ENCODE measurements at places on chromosomes 2 and 18.

- no peak for DNase-seq
Measured at GRCh38 chr18:25726298-25726697, 364.1 kb downstream of the SS18 start.

DNA sequence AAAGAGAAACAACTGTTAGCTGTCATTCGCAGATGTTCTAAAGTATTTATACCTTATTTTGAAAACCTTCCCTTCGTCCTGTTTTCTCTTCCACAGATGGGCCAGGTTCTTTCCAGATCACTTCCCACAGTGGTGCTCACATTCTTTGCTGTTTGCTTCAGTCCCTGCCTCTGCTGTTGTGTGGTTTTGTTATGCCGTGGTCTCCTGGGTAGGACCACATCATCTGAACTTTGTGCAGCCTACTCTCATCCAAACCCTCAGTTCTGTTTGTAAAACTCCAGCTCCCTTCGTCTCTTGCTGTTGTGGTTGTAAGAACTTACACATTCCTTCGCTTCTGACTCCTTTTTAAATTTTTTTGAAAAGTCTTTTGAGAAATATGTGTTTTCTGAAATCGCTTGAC is 38.1 kb downstream of the ZNF236 start:
- no peak for DNase-seq

- DNase-seq = no peak
Measured at GRCh38 chr2:64941801-64942200, 47.4 kb upstream of the SLC1A4 start.

DNA sequence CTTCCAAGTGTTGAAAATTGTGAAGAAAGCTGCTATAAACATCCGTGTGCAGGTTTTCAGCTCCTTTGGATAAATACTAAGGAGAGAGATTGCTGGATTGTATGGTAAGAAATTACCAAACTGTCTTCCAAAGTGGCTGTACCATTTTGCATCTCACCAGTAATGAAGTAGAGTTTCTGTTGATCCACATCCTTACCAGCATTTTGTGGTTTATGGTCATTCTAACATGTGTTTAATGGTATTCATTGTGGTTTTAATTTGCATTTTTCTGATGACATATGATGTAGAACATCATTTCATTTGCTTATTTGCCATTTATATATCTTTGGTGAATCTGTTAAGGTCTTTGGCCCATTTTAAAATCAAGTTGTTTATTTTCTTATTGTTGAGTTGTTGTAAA is 260.7 kb downstream of the SPAG16 start:
- DNase-seq = no peak

- DNase-seq = no peak
Measured at GRCh38 chr2:29583104-29583503, 338.3 kb downstream of the ALK start.

- DNase-seq = no peak
Measured at GRCh38 chr18:77177009-77177408, 44.4 kb upstream of the MBP start.

- no peak for DNase-seq
Measured at GRCh38 chr2:216520112-216520511, 21.5 kb downstream of the RPL37A start.

GRCh38 chr2:3777966-3778365 is 74.6 kb downstream of the DCDC2C start:
- no peak for DNase-seq

GRCh38 chr2:230144355-230144754 is 75.4 kb downstream of the SP110 start:
- no peak for DNase-seq

- no peak for DNase-seq
Measured at GRCh38 chr2:84373866-84374265, 85.2 kb downstream of the SUCLG1 start.

DNA sequence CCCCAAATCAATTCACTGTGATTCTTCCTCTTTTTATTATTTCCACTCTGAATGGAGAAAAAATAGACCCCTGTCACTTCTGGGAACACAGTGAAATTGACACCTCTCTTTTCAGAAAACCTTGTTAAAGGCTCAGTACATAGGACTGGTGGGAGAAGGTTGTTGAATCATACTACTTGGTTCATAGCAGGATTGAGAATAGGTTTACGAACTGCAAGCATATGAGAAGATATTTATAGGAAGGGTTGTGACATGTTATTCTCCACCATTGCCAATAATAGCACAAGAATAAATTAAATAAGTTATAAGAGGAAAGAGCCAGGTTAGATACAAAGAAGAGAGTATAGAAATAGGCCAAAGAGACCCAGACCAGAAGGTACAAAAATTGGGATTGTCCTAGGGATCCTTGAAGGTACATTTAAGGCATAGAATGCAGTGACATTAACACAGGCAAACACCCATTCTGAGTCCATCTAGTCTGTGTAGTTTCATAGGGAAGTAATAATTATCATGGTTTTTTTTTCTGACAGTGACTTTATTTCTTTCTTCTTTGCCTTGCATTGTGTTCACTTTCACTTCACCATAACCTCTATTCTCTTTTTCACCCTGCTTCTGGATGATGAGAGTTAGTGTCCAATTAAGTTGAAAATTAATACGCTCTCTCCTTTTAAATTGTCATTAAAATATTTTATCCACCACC is 21.8 kb upstream of the SERPINE2 start:
- DNase-seq = no peak

DNA sequence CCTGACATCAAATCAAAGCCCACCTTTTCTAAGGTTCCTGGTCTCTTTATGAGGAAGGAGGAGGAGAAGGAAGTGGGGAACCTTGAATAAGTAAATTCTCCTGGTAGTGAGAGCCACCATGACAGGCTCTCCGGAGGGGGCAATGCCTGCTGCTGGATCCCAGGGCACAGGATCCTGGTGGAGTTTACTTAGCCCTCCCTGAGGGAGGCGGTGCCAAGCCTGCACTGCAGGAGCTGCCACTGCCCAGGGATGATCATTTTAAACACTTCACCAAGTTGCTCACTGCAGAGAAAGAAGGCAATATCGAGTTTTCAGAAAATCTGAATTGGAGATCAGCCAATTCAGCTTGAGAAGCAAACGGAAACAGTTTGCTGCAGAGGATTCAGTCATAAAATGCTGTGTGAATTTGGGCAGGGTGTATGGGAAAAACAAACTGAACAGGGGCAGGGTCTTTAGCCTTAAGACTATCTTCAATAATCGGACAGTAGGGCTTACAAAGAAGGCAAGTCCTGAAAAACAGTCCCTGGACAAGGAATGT is 200.7 kb downstream of the RAD51AP2 start:
- no peak for DNase-seq

GRCh38 chr2:191322828-191323506 is 77.8 kb downstream of the MYO1B start:
- DNase-seq = no peak

GRCh38 chr18:24840640-24841039 is 380.2 kb downstream of the HRH4 start:
- no peak for DNase-seq

DNA sequence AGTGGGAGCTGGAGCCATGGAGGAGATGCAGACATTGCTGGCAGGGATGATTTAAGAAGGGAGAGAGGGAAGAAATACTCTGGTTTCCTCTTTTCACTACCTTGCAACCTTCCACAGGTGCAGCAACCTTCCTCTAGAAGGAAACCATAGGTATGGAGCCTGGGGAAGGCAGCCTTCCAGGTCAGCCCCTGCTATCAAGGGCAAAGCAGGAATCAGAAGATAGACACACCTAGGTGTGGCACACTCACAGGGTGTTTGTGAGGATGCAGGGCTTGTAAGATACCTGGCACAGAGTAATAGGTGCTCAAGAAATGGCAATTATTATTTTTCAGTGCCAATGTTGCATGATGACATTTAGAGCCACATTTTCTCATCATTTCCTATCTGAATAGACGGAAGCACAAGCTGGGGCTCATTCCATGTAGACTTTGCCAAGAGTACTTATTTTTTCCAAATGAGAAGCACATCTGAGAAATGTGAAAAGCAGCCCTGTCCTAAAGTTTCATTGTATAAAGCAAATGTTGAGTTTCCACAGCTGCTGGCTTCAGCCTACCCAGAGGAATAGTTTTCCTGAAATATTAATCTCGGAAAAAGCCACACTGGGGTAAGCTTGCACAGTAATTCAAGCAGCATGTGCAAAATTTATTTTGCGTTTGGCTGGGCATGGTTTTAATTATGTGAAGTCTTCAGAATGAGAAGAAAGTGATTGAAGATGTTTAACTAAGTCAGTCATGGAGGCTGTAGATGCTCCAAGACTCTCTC is 20.6 kb downstream of the EVA1A start:
- DNase-seq = no peak

GRCh38 chr2:156003780-156004179 is 328.7 kb downstream of the NR4A2 start:
- no peak for DNase-seq

- DNase-seq = no peak
Measured at GRCh38 chr2:86445436-86445835, 4.3 kb downstream of the KDM3A start.

GRCh38 chr2:219002395-219003266 is 9.4 kb upstream of the CRYBA2 start:
- DNase-seq = peak; percentile 43

- no peak for DNase-seq
Measured at GRCh38 chr2:30110773-30111172, 36.0 kb upstream of the YPEL5 start.

- no peak for DNase-seq
Measured at GRCh38 chr2:65296971-65297370, 69.3 kb downstream of the ACTR2 start.

DNA sequence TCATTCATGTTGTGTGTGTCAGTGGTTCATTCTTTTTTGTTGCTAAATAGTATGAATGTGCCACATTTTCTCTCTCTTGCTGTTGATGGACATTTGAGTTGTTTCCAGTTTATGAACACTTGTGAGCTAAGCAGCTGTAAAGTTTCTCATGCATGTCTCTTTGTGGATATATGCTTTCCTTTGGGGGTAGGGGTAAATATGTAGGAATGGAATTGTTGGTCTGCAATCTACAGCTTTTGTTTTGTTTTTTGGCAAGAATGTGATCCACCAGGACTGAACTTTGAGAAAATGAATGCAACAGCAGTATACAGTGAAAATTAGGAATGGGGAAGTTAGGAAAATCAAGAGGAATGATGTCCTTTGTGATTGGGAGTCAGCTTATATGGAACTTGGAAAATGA is 226.3 kb downstream of the CDCA7 start:
- no peak for DNase-seq

GRCh38 chr2:26572591-26572990 is 68.6 kb downstream of the CIB4 start:
- DNase-seq = no peak

DNA sequence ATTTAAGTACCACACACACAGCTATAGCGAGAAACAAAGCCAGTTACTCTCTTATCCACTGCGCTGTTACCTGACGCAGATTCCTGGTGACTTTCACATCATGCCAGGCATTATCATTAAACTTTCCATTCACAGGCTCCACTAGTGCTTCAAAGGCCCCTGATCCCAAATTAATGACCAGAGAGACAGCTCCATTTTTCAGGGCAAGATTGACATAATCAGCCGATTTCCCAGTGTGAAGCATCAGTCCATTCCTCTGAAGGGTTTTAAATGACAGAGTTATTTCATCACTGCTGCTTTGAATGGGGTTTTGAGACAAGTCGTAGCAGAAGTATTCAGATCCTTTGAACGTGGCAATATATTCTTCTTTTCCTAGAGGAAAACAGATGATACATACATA is 408.7 kb downstream of the NRXN1 start:
- no peak for DNase-seq

DNA sequence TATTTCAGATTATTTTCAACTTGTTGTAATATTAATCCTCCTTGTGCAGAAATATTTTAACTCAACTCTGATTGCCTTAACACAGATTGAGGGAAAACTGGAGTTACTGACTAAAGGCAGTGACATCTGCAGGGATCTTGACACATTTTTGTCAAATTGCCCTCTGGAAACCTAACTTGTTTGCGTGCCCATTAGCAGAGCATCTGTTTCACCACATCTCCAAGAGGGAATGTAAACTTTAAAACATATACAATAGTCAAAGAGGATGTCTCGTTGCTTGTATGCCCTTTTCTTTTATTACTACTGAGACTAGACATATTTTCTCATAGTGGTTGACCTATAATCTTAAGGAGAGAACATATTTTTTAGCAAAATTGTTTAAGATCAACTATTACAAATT is 14.2 kb downstream of the INPP1 start:
- no peak for DNase-seq

GRCh38 chr2:241532733-241533601 is 24.6 kb upstream of the STK25 start:
- no peak for DNase-seq

All from stimulated activated CD8-positive, alpha-beta memory T cell treated with anti-CD3 and anti-CD28 coated beads, Interleukin-15, amount 100 ng/mL, for 48 hours (primary cell).